ENCODE measurements at places on chromosomes 6 and 20.

DNA sequence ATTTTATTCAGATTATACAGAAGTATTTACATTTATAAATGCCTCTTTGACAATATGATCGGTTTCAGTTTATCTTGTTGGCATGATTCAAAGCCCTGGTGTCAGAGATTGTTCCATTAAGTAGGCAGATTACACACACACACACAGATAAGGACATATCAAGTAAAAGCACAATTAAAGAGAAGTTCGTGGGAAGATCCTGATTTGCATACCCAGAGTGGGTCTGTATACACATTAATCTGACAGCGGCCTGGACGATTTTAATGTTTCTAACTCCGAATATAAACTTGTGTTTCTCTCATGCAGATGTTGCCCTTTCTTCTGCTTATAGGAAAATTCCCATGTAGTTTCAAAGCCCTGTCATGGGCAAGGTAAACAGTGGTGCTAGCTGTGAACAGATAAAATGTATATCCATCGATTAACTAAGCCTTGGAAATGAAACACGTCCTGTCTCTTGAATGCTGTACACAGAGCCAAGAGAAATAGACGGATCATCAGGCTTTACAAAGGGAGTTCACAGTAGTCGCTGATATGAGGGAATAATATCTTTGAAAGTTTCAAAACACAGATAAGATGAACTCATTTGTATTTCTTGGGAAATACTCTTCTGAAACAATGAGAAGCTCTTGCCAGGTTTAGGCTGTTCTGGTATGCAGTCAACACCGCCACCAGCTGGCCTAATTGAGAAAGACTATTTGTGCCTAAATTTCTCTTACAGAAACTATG, 108.2 kb upstream of the GMDS start:
- peak; percentile 74 for DNase-seq

DNA sequence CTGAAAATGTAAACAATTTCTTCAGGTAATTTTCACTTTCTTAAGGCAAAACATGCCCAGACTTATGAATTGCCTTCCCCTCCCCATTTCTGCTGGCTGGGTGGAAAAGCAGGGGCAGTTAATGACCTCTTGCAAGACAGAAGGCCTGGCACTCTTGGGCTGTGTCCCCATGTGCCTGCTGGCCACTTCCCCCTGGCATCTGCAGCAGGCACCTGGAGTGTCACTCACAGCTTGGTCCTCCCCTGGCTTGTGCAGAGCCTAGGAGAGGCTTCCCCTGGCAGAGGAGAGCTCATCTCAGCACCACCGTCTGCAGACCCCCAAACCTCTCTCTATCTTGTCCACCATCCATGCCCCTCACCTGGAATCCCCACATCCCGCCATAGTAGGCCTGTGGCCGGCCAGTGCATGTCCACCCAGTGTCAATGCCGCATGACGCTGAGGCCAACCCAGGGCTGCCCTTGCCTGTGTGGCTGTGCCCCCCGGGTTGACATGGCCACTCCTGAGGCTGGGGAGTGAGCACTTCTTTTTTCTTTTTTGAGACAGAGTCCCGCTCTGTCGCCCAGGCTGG, 83.5 kb upstream of the SLC22A23 start:
- DNase-seq = peak; percentile 6

DNA sequence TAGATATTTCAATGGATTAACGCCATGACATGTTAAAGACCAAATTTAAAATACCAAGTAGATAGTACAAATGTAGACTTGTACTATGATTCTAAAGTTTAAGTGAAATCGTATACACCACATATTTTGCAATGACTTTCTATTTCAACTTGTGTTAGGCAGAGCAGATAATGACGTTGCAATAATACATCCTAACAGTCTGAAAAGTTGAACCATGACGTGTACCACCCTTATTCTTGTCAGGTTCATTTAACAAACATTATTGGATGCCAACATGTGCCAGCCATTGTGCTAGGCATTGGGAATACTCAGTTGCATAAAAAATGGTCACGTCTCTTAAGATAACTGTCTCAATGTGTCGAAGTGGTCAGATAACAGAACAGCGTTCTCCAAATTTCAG, 50.0 kb downstream of the BCAS1 start:
- no peak for DNase-seq

DNA sequence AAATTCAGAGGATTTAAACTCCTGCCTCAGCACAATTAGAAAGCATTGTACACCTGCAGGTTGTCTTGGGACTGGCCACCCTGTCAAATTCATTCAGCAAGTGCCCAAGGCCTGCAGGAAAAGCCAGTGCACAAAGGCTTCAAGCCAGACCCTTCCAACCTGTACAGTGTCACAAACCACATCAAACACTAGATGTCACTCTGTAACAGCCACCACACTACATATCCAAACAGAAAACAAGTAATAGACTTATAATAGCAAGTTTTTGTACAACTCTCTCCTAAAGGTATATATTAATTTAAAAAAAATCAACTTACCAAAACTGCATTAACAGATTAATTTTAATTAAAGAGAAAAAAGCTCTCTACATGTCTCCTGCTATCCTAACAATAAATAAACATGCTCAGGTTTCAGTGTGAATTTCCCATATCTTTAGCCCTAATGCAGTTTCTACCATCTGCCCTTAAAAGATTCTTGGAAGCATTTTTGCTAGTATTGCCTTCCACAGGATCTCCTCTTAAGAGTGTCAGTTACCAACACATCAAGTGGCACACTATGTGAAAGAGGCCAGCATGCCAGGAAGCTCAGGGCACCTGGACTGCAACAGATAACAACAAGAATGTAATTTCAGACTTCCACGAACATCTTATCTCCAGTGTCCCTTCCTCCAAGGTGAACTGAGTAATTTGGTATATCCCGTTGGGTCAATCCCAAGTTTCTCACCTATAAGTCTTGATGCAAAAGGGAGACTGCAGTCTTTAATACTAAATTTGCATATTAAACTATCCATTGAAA, 47.5 kb downstream of the RALGAPA2 start:
- peak; percentile 11 for DNase-seq

- no peak for DNase-seq
These were observed 1.9 kb downstream of the BTBD3 start for GRCh38 chr20:11919581-11919980.

DNA sequence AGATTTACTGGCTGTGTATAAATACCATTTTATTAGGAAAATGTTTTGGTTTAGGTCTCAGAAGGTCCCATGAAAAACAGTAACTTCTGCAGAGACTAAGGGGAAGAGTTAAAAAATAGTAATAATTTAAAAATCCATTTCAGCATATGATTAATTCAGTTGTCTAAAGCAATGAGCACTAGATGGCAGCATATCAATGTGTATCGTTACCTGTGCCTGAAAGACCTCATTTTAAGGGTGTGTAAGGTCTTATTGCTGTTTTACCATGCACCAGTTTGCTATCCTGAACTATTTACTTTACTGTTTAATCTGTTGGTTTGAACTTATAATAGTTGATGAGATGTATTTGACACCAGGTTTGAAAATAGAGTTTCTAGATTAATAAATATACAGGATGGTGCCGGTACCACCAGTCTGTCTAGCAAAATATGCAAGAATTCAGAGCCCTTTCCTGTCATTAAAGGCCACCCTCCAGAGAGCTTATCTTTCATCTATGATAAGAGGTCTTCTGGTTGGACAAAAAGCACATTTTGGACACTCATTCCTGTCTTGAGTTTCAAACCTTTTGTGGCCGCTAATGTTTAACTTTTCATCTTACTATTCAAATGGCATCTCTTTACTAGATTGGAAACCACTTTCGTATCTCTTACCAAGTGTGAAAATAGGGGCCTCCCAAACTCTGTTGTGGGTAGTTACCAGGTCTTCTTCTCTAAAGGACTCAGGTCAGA, 8.9 kb upstream of the AHI1 start:
- DNase-seq = peak; percentile 42

DNA sequence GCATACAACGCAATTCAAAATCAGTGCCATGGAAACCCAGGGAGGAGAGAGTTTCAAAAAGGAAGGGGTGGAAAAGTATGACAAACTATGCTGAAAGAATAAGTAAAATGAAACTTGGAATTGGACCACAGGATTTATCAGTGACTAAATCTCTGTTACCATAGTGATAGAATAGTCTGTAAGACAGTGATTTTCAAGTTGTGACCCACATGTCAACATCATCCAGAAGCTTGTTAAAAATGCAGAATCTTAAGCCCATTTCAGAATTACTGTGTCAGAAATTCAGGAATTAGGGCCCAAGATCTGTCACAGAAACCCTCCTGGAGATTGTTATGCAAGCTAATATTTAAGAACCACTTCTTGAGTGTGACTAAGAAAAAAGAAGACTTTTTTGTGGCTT, 417.7 kb upstream of the JAG1 start:
- no peak for DNase-seq

GRCh38 chr6:53115741-53116140, 32.9 kb downstream of the GCM1 start:
- no peak for DNase-seq

DNA sequence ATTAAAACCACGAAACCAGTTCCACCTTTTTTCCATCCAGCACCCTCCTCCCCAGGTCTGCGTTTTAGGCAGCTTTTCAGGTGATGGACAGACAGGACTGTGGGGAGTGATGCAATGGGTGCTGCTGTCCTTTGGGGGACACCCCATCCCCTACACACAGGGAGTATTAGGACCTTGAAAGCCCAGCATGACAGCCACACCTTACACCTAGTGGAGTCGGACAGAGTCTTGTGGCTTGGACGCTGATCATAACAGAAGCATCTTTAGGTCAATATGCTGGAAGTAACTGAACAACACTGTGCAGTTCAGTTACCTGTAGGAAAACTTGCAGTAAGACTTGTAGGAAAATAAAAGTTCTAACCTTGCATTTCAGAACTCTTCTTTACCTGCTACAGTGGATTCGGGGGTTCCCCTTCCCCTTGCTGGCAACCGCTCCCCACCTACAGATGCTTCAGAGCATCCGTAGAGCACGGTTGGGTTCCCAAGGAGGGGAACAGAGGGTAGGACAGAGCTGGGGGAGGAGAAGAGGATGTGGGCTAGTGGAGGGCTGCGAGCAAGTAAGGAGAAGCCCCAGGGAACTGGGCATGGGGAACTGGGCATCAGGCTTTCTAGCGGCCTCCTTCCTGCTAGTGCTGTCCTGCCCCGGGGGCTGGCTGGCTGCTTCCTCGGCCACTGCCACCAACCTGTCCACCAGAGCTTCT, 31.7 kb downstream of the PLEKHG1 start:
- no peak for DNase-seq

GRCh38 chr6:163113358-163113962, 301.1 kb upstream of the QKI start:
- DNase-seq = no peak

- no peak for DNase-seq
These were observed 171.9 kb upstream of the PRND start for GRCh38 chr20:4549711-4550259.

DNA sequence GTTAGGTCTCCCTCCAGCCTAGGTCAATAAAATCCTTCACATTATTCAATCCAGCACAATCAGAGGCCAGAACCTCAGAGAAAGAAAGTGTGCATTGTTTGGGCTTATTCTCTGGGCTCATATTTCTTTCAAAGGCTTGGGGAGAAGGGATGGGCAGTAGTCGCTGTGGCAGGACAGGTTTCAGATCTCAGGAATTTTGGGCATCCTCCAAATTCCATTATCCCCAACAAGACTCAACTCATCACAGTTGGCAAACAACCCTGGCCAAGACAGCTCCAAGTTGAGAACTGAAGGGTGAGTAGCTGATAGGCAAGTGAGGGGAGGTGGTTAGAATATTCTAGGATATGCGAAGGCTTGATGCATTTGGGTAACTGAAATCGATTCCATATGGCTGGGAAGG, 27.2 kb upstream of the CHD6 start:
- no peak for DNase-seq

GRCh38 chr6:71510057-71510713, 221.6 kb downstream of the OGFRL1 start:
- DNase-seq = peak; percentile 76

GRCh38 chr6:3785745-3786098, 34.2 kb upstream of the PXDC1 start:
- DNase-seq = no peak

GRCh38 chr6:166244353-166245045, 63.7 kb downstream of the PRR18 start:
- DNase-seq = peak; percentile 11

GRCh38 chr20:44911264-44911921, 1.5 kb downstream of the PABPC1L start:
- peak; percentile 59 for DNase-seq

DNA sequence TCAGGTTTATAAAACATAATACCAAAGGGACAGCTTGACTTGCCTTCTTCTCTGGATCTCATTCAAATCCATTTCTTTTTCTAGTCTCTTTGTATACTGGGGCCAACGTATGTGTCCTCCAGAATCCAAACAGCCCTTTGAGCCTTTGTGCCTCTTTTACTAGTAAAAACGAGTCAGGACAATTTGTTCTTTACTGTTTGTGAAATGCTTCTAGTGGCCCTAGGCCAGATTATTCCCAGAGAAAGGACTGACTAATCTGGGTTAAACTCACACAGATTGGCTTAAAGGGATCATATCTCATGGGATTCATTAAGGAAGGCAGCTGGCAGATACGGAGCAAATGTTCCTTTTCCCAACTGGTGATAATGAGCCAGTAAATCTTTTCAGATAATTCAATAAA, 32.1 kb upstream of the MANEA start:
- DNase-seq = no peak

DNA sequence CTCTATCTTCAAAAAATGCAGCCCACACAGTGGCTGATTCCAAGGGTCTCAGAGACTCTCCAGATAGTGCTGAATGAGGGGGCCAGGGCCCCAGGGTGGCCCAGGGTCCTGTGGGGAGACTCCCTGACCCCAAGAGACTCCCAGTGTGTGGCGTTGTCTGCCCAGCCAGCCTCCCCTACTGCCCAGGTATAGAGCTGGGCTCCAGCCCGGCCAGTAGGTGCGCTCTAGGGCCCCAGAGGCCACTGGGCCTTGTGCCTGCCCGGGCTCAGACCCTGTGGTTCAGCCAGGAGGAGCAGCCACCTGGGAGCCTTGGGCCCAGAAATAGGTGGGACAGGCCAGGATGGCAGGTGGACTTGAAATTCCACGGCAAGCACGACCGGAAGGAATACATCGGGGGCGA, 30.3 kb upstream of the GATA5 start:
- DNase-seq = no peak

DNA sequence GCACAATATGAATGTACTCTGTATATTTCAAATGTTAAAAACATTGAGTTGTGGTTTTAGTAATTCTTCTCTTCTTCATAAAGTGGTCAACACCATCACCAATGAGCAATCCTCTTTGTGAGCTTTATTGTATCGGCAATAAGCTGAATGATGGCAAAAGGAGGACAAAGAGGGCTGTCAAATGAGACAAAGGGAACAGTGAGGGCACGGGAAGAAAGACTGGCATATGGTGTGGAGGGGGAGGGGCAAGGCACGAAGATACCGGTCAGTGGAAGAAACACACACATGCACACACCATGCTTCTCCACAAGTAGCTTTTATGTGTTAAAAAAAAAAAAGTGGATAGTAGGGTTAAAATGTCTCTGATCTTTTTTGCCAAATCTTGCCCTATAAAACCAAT, 506.8 kb upstream of the CITED2 start:
- DNase-seq = no peak

DNA sequence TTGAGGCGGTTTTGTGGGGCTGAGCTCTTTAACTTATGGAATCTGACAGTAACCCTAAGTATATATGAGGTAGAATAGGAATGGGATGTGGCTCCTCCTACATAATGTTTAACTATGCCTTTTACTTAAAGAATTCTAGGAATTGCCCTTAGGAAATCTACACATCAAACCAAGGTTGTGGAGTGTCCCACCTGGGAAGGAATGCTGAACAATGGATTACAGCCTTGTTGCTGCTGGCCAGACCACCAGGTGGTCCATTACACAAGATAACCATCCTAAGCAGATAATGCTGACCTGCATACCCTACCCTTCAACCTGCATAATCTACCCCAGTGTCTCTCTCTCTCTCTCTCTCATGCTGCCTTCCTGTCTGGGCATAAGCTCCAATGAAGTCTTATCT, 35.0 kb upstream of the SLC22A16 start:
- DNase-seq = no peak
